H4 (cell line): ENCODE measurements at places on chromosomes 3 and 15. TPM values are rescaled to one million over a fixed set of nuclear protein-coding genes. Genes with fewer than 3 reads are reported as not detected.

- no peak for DNase-seq
These were observed 382 bp upstream of the COX17 start for GRCh38 chr3:119677641-119677934.

GRCh38 chr3:100040451-100041225 lies 73.7 kb downstream of the FILIP1L start:
- no peak for DNase-seq

GRCh38 chr15:97504031-97504792 lies 456.3 kb upstream of the ARRDC4 start:
- DNase-seq: peak; percentile 49

DNA sequence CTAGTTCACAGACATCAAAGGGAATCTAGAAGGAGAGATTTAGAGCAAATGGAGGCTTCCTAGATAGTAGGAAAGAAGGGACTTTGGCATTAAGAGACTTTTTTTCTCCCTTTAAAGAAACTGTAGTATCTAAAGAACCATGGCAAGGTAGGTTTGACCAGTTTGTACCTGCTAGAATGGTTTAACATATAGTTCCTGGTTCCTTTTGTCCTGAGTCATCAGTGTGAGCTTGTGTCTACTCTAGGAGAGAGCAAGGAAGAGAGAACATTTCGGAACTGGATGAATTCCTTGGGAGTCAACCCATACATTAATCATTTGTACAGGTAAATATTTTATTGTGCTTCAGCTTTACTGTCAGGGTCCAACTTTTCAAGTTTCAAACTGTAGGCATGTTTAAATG lies 29.6 kb upstream of the TRPC1 start:
- DNase-seq: no peak

DNA sequence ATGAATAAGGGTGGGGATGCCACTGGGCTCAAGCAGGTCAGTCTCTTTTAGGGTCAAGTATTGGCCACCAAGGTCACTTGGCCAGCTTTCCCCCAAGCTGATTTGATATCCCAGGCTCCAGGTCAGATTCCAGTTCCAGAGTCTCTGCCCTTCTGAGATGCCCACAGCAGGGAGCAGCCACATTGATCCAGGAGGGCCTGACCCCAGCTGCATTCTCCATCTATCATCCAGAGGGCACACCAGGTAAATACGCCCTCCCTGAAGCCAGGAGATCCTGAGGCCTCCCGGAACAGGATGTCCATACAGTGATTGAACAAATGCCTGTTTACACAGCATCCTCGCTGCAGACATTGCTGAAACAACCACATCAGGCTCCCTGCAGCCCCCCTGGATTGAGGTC lies 264.6 kb upstream of the TLE3 start:
- no peak for DNase-seq

DNA sequence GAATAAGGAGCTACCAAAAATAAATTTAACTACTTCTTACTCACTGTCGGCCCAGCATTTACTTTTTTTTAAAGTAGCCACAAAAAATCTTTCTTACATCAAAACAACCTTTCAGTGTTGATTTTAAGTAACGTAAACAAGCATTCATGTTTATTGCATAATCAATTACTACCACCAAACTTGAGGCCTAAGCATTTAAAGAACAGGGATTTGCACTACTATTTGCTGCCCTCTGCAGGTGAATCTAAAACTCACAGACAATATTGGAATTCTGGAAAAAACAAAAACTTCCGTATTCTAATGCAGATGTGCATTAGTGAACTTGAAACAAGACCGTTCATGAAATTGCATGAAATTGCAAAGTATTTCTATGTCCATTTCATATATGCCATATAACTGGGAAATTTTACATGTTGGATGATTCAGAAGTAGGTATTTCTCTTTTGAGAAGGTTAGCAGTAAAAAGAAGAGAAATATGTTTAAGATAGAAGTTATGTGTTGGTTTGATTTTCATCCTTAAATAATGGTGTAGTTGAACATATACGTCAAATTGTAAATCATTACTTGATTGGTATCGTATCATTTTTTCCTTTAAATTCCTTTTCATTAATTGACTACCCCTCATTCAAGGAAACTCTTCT lies 55.6 kb downstream of the CGGBP1 start:
- peak; percentile 32 for DNase-seq

GRCh38 chr15:69082021-69082502 lies 67.6 kb downstream of the NOX5 start:
- no peak for DNase-seq

GRCh38 chr3:45990181-45990580 lies 5.4 kb downstream of the FYCO1 start:
- DNase-seq: no peak

GRCh38 chr3:110933821-110934426 lies 137.7 kb upstream of the NECTIN3 start:
- DNase-seq: no peak

DNA sequence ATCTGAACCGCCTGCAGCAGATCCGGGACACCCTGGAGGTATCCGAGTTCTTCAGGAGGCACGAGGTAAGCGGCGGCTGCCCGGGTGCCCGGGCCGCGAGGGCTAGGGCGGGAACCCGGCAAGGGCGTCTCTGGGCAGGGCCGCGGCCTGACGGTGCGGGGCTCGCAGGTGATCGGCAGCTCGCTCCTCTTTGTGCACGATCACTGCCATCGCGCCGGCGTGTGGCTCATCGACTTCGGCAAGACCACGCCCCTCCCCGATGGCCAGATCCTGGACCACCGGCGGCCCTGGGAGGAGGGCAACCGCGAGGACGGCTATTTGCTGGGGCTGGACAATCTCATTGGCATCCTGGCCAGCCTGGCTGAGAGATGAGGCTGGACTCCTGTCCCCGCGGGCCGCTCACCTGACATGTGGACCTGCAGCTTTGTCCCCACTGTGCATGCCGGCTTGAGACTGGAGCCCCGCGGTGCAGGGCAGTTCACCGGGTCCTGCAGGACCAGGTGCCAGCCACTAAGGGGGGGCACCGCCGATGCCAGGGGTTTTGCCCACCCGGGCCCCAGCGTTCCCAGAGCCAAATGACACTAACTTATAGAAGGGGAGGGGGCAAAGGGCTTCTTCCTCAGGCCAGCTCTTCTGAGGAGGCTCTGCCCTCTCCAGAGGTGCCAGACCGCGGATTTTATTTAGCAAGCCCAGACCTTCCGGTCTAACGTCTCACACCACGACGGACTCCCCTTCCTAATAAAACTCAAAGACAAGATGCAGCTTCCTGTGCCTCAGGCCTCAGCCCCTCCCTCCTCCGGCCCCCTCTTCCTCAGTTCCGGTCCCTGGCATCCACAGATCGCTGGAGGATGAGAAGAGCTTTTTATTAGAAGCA lies 9.4 kb downstream of the ITPKA start:
- no peak for DNase-seq

GRCh38 chr3:72530426-72530825 lies 317.8 kb downstream of the SHQ1 start:
- no peak for DNase-seq

SCN5A gene
- total RNA-seq: 0.85 and 3.0 TPM in 2 replicates

AGBL1 gene
- not detected in 2 replicates for total RNA-seq

RETNLB gene
- not detected in 2 replicates for total RNA-seq

C3orf33 gene
- total RNA-seq: 2.5 and 5.1 TPM in 2 replicates

PIERCE2 gene
- 1.3 and 6.5 TPM in 2 replicates for total RNA-seq

ARPP21 gene
- 0.41 TPM in 1 of 2 replicates, not detected in the other for total RNA-seq

CNTN4 gene
- total RNA-seq: 2.3 and 3.3 TPM in 2 replicates
